Kidney capillary endothelial cell (primary cell): ENCODE measurements at places on chromosomes 6 and 20.

DNA sequence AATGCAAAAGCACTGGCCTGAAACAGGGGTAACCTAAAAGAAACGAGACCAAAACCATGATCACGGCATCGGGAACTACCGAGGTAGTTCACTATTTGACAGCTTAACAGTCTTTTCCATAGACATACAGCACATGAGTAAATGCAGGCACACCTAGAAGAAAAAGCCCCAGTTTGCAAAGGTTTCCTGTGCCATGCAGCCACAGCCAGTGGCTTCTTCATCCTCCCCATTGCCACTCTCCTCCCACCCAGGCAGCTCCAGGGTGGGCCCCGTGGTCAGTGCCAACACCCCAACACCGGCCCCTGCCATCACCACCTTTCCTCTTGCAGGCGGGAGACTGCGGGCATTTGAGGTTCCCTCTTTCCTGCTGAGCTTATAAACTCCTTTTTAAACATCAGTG is 115.4 kb downstream of the SLC23A2 start:
- no peak for DNase-seq

DNA sequence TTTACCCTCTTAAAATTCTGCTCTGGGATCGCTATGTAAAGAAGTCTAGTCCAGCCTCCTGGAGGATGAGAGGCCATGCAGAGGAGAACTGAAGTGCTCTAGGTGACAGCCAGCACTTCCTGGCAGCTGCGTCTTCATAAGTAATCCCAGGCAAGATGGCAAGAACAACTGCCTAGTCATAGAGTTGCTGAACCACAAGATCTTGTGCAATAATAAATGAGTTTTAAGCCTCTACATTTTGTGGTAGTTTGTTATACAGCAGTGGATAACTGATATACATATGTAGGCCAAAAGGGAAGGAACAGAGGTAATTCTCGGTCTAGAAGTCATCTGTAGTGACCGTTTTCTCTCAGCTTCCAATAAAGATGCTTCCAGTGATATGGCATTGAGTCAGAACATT is 103.8 kb upstream of the FLRT3 start:
- DNase-seq = no peak

GRCh38 chr6:76381612-76382011 is 309.1 kb upstream of the IMPG1 start:
- DNase-seq = no peak

DNA sequence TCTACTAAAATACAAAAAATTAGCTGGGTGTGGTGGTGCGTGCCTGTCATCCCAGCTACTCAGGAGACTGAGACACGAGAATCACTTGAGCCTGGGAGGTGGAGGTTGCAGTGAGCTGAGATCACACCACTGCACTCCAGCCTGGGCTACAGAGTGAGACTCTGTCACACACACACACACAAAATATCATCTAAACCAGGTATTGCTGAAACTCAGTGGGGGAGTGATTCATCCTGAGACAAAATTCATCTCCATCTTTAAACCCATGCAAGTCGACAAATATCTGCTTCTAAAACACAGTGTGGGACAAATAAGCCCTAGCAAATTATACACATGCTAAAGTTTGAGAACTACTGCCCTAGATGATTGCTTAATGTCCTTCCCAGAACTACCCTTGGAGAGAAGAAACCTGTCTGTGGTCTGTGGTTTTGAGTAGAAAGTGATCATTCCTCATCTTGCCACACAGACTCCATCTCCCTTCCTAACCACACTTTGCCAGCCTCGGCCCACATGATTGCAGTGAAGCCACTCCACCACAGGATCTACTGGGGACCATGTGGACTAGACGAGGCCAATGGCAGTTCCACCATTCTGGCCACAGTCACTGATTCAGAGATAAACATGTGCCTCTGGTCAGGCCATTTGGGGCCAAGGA is 130.3 kb downstream of the OPRM1 start:
- no peak for DNase-seq

DNA sequence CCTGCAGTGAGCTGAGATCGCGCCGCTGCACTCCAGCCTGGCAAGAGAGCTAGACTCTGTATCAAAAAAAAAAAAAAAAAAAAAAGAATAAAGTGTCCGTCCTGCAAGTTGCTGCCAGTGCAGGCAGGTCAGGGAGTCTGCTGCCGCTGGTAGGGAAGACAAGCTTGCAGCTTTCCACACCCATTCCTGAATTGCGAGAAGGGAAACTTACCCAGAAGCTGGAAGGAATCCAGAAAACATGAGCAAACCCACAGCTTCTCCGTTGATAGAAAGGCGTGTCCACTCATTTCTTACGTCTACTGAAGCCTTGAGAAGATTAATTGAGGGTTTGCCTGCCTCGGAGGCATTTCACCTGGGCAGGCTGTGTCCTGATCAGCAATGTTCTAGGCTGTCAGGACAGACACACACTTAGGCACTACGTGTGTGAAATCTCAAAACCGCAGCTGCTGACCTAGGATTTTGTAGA is 61.6 kb upstream of the DSP start:
- no peak for DNase-seq

DNA sequence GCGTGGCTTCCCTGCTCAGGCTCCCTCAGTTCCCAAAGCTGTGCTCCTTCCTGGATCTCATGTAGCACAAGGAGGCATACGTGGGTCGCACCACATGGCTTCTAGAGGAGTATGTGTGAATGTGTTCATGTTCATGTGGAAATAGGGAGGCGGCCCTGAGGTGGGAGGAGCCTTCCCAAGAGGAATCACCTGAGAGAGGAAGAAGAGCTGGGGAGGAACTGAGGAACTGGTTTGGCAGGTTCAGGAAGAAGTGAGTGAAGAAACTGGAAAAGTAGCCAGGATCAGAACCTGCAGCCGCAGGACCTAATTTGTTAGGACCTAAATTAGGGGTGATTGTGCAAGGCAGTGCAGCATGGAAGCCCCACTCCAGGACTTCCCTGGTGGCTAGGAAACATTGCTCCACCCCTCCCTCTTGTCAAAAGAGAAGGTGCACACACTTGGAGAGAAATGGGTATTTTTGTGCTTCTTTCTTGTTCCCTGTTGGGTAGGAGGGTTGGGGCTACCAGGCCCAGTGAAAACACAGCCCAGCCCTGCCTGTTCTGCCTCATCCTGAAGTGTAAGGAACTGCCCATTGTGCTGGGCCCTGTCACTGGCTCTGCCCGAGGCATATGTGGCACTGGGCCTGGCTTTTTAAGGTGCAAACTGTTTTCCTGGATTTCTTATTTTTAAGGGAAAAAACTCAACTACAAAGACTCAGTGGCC is 20.7 kb downstream of the SYNJ2 start:
- DNase-seq = no peak

DNA sequence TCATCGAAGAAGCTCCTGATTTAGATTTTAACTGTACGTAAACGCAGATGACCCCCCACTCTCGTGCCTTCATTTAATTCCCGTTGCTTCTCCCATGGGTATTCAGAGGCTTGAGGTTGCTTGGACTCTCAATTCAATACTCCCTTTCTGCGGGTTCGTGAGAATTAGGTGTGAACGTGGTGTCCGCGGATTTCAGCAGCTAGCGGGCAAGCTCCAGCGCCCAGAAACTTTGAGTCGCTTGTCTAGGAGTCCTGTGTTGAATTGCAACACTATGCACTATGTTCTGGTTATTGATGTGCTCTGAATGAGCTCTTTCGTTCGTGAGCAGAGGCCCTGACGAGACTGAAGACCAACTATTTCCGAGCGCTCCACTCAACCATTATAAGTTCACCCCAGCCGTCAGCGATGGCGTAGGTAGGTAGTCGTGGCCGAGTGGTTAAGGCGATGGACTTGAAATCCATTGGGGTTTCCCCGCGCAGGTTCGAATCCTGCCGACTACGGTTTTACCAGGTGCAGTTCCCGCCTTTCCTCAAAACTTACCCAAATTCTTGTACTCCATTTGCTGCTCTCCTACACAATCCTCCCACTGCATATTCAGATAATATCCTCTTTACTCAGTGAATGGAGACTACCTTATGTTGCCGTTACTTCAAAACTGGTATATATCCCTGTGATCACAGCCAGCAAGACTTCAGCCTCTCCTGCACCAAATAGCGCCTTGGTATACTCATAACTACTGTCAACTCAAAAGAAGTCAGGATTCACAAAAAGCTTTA is 72.6 kb upstream of the ZNF184 start:
- DNase-seq = peak; percentile 51

GRCh38 chr6:1609648-1610496 is at the start of gene FOXC1:
FOXC1 (plus strand) TSS chr6:1609915; CDS start chr6:1610446, 531 bp downstream.
- DNase-seq = peak; percentile 80

GRCh38 chr6:37625591-37626374 is 71.9 kb downstream of the MDGA1 start:
- DNase-seq = no peak

DNA sequence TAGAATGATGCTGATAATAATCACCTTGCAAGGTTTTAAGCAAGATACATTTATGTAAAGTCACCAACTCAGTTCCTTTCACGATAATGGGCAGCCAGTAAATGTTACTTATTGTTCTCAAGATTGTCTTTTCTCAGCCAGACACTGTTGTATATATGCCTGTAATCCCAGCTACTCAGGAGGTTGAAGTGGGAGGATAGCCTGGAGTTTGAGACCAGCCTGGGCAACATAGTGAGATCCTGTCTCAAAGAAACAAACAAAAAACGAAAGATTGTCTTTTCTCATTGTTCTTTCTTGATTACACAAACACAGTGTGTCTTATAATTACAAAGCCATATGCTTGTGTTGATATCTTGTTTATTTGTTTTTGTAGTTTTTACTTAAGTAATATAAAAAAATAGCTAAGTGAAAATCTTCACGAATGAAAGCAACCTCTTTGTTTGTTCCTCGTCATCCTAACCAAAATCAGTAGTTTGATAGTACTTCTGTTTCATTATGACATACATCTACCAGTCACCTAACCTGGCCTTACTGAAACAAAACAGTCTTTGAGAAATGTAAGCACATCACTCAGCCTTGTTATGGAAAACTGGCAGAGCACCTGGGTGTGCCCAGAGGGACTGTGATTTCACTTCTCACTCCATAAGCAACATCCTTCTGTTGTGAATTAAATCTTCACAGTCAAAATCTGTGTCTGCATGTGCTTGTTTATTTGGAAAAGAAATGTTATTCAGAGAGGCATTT is 436.2 kb upstream of the SOX4 start:
- no peak for DNase-seq

GRCh38 chr6:105318660-105319059 is 84.2 kb downstream of the PREP start:
- no peak for DNase-seq

DNA sequence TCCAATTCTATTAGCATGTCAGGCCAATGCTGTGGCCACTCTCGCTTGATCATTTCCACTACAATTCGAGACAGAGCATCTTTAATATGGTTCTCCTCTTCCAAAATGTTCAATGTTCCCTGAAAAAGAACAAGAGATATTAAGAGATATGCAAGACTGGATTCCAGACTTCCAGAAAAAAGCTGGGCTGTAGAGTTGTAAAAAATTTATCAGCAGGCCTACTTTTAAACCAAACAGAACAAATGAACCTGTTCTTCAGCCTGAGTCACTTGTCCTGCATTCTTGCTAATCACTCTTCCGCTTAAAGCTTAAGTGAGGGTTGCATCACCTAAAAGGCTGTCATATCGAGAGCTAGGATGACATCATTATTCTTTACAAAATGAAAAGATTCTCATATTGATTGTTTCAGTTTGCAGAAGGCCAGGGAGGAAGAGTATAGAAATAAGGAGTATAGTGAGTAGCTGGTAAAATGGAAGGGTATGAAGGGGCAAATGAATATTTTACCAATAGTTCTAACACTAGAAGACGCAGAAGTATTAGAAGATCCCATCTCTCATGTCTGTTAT is 4.9 kb downstream of the XPO5 start:
- DNase-seq = no peak

- DNase-seq = peak; percentile 52
Observed at GRCh38 chr6:107657755-107658461, 166.2 kb downstream of the SCML4 start.

- DNase-seq = peak; percentile 40
Observed at GRCh38 chr20:45311589-45312211, 3.6 kb upstream of the MATN4 start.

GRCh38 chr20:44145131-44145775 is 41.7 kb downstream of the JPH2 start:
- DNase-seq = no peak

DNA sequence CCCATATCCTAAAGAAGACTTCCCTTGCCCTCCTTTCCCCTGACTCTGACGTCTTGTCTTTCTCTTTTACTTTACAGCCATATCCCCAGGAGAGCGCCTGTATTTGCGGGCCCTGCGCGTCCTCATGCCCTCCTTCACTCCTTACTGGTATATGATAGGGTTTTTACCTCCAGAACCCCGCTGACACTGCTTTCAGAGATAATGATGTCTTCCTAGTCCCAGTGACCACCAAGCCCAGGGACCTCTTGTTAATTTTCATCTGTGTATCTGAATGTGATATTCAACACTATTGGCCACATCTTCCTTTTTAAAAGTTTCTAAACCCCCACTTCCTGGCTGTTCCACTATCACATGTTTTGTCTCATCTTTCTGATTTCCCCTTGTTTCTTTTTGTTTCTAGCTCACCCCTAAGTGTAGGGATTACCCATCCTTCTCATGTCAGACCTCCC is 102.0 kb downstream of the HIVEP1 start:
- no peak for DNase-seq

- DNase-seq = no peak
Observed at GRCh38 chr20:32434434-32434833, 76.3 kb downstream of the ASXL1 start.

GRCh38 chr20:19830211-19830785 is 72.2 kb downstream of the RIN2 start:
- DNase-seq = no peak

DNA sequence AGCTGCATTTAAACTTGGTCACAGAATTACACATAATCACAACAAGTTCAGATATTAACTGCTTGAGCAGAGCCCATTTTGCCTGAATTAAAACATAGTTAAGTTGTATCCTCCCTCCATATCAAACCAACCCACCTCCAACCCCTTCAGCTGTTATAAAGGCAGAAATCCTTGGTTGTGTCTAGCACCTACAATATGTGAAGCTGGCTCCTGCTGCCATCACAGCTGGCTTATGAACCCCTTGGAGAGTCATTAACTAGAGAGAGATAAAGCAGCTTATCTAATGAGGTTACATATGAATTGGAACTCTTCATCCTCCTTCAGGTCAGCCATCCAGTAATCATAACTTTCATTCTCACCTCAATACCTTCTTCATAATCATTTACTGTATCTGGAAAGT is 101.8 kb downstream of the EPHA7 start:
- no peak for DNase-seq

- DNase-seq = no peak
Observed at GRCh38 chr6:109449795-109450673, 5.5 kb downstream of the MICAL1 start.

DNA sequence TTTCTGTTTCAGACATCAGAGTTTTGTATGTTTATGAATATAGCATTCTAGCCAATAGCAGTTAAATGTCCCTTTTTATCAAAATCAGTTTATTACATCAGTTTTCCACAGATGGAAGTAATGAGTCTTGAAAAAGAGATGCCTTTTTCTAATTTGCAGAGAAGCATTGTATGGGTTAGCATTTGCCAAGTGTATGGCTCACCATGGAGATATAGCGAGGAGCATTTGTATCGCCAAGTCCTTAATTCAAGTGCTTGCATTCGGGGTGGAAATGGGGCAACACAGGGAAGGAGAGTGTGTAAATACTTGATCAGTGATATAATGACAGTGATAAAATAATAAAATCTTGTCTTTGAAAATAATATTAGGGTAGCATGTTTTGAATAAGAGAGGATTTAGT is 42.9 kb downstream of the TXLNB start:
- no peak for DNase-seq

GRCh38 chr6:6752129-6752528 is 163.6 kb downstream of the LY86 start:
- DNase-seq = no peak
